ENCODE measurements at places on chromosomes 3 and 15.

DNA sequence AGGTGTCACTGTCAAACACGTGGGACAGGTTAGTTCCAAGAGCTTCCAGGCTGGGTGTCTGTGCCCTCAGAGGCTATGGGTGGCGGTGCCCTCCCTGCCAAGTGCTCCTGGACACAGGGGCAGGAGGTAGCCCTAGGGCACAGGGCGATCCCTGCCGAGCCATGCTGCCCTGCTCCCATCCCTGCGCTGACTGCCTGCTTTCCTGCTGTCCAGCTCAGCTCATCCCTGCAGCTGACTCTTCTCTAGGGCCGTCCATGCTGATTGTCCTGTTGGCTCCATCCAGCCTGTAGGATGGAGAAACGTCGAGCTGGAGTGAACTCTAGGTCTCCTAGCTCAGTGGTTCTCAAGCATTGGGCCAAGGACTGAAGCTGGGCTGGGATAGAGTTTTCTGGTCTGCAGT lies 3.7 kb downstream of the PDIA5 start:
- DNase-seq: no peak

DNA sequence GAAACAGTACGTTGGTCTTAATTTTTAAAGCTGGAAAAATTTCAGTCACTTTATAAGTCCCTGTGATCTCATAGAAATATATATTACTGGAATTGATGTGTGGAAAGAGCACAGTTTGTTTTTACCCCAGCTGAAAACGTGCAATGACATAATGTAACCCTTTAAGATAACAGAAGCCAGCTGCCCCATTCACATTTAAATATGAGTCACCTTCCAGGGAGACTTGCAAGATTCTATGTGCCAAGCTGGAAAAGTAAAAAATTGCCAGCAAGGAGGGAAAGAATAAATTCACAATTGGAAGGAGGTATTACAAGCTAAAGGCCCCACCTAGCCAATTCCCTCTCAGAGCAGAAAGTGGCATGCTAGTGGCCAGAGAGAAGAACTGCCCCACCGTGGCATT lies 50.2 kb downstream of the SAMMSON start:
- no peak for DNase-seq

DNA sequence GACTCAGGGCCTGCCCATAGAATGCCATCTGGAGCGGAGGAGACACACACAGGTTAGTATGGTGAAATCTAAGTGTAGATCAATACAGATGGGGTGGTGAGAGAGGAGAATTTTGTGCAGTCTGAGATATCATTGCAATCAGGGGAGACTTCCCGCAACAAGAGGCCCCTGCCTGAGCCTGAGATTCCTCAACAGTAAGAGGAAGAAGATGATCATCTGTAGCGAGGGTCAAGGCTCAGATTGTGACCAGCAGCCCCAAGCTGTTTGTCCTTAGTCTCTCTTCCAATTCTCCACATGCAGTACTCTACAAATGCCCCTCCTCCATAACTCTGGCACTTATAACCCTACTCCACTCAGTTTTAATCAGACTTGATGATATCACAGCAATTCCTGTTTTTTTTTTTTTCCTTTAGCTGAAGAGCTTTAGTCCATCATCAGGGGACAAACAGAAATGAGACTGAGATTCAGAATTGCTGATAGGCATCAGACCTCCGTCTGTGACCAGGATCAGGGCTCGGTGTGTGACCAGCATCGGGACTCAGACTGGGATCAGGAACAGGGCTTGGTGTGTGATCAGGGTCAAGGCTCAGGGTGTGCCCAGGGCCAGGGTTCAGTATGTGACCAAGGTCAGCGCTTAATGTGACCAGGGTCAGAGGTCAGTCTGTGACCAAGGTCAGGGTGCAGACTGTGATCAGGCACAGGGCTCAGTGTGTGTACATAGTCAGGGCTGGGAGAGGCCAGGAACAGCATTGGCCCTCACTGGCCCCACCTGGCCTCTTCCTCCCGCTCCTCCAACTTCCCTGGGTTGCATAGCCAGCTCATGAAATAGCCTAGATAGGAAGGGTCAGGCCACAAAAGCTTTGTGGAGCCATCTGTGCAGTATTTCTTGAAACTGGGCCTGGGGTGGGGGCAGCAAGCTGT lies 14.1 kb downstream of the LOXL1 start:
- DNase-seq: no peak

DNA sequence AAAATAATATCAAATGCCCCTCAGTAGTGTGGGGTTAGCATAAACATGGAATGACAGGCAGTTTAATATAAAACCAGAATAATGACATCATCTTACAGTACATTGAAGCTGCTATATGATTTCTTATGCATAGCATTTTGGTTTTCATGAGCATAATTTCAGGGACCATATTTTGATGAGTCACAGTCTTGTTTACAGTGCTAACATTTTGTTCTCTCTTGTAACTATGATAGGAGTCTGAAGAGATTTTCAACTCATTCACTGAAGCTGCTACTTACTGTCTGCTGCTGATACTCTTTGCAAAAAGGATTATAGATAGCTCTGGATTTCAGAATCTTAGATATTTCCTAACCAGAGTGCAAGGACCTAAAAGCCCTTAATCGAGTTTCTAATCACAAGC lies 92.6 kb upstream of the CCDC54 start:
- no peak for DNase-seq

DNA sequence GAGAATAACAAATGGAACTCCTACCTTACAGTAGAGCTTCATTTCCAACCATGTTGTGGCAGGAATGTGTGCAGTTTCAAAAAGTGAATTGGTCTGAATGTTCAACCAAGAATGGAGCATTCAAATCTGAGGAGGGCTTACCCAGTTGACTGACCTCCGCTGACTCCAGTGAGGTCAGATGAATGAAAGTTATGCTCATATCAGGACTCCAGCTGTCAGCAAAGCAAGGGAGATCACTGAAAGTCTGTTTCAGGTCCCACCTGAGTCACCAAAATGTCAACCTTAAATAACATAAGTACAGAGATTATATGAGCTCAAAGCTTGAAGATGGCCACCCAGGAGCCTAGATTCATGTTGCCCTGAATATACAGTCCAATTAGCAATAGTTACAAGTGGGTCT lies 473.5 kb downstream of the RBMS3 start:
- DNase-seq: no peak

- DNase-seq: no peak
Observed at GRCh38 chr15:60265057-60265456, 132.7 kb downstream of the ANXA2 start.

- no peak for DNase-seq
Observed at GRCh38 chr3:59234884-59235633, 185.2 kb upstream of the CFAP20DC start.

Data from hematopoietic multipotent progenitor cell treated with erythropoietin and hydrocortisone succinate and interleukin-3 and kit ligand, for 17 days (in vitro differentiated cells).